Articular chondrocyte of knee joint (primary cell): ENCODE measurements at places on chromosomes 5 and 9. TPM values are rescaled to one million over a fixed set of nuclear protein-coding genes. Genes with fewer than 3 reads are reported as not detected.

The CCIN gene
- total RNA-seq, result under 0.01 and 0.32 TPM in 2 replicates

The RABL6 gene
- 41.4 and 60.4 TPM in 2 replicates for total RNA-seq

The ANGPTL2 gene
- 51.1 and 64.2 TPM in 2 replicates for total RNA-seq

The HACD4 gene
- total RNA-seq, result 13.3 and 17.2 TPM in 2 replicates

The GARNL3 gene
- 8.2 and 10.7 TPM in 2 replicates for total RNA-seq

The IFNA8 gene
- not detected in 2 replicates for total RNA-seq

The NHP2 gene
- total RNA-seq, result 94.9 and 95.9 TPM in 2 replicates
